ENCODE measurements at places on chromosomes 12 and 14.

GRCh38 chr12:52056801-52057637, 5.8 kb downstream of the NR4A1 start:
- DNase-seq = no peak

DNA sequence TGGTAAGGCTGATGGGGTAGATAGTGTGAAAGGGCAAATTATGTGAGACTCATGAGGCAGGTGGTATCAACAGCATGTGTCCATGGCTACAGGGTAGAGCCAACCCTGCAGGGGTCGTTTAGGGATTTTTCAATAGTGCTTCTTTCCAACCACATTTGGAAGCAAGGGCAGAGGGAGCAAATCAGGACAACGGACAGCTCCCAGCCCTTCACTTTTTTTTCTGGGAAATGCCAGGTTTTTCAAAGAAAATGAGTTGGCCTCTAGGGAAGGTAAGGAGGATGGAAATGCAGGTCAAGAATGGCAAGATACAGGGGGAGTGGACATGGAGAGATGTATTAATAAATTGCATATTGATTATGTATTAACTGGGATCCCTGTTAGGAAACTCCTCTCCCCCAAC, 4.9 kb upstream of the CMA1 start:
- DNase-seq = no peak

DNA sequence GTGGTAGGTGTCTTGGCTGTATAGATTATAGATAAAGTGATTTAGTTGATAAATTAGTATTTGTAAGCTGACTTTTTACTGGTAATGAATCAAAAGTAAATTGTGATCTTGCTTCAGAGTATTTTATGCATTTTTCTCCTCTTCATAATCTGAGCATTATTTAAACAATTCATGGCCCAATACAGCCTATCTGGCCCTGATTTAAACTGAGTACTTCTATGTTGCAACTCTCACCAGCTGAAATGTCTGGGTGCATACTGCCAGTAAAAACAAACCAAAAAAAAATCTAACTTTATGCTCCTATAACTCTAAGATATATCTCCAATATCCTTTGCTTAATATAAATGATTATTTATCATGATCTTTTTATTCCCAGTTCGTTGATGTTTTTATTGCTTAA, 86.6 kb downstream of the MIA2 start:
- no peak for DNase-seq

DNA sequence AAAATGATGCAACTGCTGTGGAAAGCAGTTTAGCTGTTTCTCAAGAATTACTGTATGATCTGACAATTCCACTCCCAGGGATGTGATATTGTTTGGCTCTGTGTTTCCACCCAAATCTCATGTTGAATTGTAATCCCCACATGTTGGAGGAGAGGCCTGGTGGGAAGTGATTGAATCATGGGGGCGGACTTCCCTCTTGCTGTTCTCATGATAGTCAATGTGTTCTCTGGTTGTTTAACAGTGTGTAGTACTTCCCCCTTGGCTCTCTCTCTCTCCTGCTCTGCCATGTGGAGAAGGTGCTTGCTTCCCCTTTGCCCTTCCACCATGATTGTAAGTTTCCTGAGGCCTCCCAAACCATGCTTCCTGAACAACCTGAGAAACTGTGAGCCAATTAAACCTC, 93.4 kb upstream of the CPM start:
- DNase-seq = no peak

DNA sequence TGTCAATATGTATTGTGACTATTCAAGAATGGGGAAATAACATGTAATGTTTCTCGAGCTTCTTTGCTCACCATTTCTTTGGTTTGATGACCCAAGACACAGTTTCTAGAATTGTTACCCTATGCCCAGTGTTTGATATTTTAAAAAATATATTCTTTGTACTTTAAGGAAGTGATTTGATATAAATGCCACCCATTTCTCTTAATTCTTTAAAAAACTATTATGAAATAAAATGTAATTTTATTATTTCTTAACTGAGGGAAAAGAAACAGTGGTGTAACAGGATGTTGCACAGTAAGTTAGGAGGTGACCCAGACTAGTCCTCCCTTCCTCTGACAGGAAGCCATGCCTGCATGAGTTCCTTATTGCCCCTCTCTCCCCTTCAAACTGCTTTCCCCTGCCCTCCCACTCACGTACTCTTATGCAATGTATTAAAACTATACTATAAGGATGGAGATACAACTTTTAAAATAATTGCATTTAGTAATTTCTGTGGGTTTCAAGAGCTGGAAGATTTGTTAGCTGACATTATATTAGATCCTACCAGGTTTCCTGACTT, 279.4 kb downstream of the TMTC2 start:
- DNase-seq = no peak

DNA sequence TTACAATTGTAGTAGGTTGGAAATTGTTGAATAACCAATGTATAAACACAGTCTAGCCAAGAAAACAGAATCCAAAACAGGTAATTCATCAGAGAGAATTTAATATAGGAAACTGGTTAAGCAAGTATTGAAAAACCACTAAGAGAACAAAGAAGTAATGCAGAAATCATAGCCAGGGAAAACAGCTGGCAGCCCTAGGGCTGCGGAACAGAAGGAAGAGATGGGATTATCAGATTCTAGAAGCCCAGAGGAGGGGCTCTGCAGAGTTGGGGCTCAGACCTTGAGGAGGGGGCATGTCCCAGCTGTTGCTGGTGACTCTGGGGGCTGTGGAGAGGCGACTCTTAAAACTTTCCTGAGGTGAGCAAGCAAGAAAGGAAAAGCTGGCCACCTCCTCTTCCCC, 49.4 kb downstream of the CD9 start:
- no peak for DNase-seq

DNA sequence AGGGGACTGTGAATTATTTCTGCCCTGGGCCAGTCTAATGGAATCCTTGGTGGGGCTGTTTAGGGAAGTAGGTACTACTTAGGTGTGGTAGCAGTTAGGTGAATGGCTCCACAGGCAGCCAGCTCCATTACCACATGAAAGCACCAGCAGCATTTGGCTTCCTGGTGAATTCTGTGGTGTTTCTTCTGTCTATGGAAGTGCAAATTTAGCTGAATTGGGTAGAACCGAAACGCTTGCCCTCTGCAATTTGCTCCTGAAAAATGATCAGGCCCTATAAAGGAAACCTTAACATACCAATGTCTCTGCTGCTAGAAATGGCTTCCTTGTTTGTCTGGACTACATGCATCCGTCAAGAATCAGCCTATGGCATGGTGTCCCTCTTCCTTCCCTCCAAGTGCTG, 16.4 kb downstream of the FLRT2 start:
- DNase-seq = no peak

- DNase-seq = no peak
Observed at GRCh38 chr12:87656311-87656710, 372.9 kb downstream of the C12orf50 start.

- DNase-seq = no peak
Observed at GRCh38 chr12:51748235-51748634, 100.3 kb downstream of the FIGNL2 start.

DNA sequence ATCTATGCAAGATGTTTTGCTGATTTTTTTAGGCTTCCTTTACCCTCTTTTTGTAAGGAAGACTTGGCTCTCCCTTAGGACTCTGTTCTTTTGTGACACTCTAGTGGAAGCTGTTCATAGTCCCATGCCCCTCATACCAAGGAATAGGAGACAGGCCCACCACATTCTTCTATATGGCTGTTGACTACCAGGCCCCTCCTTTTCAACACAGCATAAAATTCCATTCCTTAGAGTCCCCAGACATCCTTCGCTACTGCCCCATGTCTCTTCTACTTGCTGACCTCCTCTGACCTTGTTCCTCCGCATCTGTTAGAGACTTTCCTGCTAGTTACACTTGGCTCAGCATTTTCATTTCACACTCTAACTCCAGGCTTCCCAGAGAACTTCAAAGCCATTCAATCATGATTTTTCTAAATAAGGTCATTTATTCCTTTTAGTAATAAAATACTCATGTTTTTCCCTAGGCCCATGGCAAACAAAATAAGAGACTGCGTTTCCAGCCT, 9.7 kb downstream of the PIK3C2G start:
- DNase-seq = no peak

- DNase-seq = no peak
Observed at GRCh38 chr14:104728631-104729030, 4.6 kb downstream of the ADSS1 start.

DNA sequence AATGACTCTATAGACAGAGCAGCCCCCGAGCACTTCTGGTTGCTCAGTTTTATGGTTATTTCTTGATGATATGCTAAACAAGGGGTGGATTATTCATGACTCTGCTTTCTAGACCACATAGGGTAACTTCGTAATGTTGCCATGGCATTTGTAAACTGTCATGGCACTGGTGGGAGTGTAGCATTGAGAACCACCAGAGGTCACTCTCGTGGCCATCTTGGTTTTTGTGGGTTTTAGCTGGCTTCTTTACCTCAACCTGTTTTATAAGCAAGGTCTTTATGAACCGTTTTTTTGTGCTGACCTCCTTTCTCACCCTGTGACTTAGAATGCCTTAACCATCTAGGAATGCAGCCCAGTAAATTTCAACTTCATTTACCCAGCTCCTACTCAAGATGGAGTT, 1036.2 kb upstream of the FLRT2 start:
- DNase-seq = no peak

DNA sequence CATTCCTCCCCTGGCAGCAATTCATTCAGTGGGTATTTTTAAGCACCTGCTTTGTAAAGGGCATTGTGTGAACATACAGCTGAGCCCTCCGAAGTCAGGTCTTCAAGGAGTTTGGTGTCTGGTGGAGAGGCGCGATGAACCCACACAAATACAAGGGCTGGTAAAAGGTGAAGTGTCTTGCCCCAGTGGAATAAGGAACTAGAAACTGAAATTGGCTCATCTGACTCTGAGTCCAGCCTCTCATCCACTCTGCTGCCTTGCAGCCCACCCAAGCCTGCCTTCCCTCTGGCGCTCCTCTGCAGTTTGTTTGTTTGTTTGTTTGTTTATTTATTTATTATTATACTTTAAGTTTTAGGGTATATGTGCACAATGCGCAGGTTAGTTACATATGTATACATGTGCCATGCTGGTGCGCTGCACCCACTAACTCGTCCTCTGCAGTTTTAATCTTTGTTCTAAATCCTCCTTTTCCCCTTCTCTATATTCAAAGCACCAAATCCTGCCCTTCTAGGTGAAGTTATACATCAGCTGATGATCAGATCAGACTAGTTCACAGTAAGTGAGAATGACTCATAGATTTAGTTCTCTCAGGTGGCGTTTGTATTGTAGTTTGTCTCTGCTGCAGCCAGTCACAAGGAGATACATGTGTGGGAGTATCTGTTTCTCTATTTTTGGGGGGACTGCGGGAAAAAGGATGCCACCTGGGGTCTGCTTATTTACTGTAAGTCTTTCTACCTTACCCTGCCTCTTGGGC, 394.5 kb downstream of the APAF1 start:
- DNase-seq = no peak

DNA sequence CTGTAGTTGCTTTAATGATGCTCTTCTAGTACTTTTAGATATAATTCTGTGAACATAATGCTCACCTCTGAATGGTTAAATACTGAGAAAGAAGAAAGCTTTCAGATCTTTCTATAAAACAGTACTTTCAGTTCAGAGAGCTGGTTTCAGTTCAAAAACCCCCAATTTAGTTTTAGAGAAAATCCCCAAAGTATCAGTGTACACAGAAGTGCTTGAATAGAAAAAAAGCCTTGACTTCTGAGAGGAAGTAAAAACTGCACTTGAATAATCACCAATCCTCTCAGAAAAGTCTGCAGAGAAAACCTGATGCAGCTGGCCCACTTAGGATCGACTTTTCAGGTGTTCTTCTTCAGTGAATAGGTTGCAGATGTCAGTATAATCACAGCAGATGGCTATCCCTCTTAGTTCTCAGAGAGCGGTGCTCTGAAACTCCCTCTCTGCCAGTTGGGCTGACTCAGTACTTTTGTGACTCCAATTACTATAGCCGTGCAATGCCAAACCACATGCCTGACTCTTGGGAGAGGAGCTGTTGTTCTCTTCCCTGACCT, 616.3 kb downstream of the LRFN5 start:
- DNase-seq = no peak

DNA sequence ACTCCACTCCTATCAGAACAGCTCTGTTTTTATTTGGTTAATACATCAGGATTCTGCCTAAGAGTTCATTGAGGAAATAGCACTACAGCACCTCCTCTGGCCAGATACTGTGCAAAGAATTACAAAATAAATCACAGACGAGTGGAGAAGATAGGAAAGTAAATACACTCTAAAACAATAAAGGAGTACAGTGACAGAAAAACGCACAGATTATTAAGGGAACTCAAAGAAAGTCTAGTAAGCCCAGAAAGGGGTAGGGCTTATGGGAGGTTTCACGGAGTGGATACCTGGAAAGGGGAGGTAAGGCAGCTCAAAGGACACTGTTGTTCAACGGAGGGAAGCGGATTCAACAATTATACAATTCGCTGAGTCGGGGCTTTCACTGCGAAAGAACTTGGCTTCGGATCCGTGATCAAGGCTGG, 5.5 kb downstream of the OR10AD1 start:
- no peak for DNase-seq

DNA sequence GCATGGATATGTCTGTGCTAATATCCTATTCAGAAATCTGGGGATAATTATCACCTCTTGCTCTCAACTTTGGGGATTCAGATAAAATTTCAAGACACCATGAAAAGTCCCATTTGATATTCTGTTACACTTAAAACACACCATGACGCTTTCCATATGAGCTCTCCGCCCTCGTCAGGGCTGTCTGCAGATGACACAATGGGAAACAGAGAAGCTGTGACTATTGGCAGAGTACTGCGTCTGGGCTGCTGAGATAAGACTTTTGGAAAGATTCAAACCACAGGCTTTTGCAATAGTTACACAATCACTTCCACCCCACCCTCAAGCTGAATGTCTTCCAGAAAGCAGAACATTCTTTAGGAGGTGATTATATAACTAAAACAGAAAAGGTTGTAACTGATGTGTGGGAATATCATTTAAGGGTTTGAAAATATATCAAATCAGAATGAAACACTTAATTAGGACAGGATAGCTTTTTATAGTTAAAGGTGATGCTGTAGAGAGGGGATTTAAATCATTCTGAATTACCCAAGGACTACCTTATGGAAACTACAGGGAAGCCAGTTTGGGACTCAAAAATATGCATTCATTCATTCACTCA, 75.3 kb upstream of the TMPO start:
- no peak for DNase-seq

- DNase-seq = no peak
Observed at GRCh38 chr12:7951671-7952070, 15.7 kb upstream of the SLC2A3 start.

DNA sequence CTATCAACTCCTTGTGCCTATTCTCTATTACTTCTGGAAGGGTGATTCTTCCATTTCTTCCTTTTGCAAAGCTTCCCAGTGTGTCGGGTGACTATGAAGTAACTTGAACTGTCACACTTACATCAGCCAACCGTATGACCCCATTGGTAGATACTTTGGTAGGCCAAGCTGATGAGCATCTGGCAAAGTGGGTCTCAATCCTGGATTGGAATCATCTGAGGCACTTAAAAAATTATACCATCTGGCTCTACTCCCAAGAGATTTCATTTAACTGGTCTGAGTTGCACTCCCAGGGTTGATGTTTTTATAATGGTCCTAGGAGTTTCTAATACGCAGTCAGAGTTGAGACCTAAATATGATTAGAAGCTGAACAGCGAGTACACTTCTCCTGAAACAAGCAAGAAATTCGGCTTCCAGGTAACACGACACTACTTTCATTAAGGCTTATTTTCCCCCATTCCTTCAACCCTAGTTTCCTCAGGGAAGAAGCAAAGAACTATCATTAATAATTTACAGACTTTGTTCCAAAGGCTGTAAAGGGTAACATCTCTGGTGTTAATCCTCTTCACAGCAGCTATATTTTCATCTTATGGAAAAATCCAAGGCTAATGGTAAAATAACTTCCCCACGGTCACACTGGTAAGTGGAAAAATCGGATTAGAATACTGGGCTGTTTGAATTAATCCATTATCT, 76.8 kb downstream of the PDE6H start:
- DNase-seq = no peak

- DNase-seq = no peak
Observed at GRCh38 chr14:22800346-22800745, 14.9 kb downstream of the SLC7A7 start.

All from stimulated activated CD4-positive, alpha-beta T cell treated with anti-CD3 and anti-CD28 coated beads, Interleukin-15, amount 100 ng/mL, for 1 hour (primary cell).